Activated naive CD4-positive, alpha-beta T cell (primary cell): ENCODE measurements at places on chromosomes 11 and 22.

DNA sequence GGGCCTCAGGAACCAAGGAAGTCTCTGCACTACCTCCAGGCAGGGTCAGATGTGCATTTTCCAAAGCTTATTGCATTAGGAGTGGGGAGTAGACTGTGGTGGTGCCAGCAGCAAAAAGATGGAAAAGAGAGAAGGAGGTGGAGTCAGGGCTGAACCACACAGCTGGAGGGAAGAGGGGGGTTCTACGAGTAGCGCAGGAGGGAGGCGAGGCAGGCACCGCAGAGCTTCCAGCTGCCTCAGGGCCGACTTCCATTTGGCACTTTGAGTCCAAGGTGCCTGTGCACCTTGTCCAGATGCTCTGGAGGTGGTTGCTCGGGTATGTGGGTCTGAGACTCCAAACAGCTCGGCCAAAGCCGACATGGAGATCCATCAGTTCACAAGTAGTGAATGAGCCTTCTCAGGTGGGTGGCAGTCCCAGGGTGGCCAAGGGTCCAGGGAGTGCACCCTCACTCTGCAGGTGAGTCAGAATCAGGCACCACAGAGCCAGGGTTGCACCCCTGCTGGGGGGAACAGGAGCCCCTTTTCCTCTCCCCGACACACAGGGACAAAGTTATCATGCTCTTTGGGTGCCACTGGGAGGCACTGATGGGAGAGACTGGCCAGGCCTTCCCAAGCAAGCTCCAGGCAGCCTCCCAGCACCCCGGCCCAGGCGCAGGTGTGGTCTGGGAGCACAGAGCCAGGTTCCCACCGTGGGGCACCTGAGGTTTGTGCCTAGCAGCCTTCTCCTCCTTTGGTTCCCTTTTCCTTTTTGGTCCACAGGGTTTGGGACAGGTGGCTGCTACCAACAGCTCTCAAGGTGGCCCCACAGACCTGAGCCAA is 30.2 kb downstream of the GGT5 start:
- no peak for DNase-seq

DNA sequence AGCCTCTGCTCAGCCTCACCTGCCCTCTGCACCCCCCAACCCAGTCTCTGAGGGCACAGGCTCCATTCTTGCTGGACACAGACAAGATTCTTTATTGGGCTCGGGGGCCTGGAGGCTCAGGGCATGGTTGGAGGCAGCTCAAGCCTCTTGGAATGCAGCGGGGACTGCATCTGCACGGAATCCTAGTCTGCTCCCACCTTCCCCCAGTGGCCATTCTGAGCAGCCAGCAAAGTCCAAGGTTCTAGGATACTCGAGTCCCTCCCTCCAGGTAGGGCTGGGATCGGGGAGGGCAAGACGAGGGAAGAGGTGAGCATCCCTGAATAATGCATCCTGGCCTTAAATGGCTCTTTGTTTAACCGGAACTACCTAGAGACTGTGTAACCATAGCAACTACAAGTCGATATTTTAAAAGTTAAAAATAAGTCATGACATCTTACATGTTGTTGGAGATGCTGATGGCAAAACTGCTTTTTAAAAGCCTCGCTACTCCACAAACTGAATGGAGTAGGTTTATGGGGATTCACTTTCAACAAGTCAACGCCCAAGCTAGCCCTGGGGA is 10.7 kb upstream of the IGSF22 start:
- no peak for DNase-seq

DNA sequence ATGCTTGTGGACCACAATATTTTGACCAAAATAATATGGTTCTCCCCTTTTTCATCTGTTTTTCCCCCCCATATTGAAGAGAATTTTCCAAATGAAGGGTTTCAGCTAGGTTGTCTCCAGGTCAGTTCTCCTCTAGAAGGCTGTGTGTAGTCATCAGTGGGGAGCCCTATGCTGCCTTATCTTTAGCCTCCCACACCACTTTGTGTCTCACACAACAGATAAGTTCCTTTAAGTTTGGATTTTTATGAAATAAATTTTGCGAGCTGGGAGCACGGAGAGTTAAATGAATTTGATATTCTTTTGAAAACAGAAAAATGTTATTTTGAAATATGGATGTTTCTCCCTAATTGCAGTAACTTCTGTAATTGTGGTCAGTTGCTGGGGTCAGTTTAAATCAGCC is 28.9 kb downstream of the PAX6 start:
- DNase-seq, result no peak

DNA sequence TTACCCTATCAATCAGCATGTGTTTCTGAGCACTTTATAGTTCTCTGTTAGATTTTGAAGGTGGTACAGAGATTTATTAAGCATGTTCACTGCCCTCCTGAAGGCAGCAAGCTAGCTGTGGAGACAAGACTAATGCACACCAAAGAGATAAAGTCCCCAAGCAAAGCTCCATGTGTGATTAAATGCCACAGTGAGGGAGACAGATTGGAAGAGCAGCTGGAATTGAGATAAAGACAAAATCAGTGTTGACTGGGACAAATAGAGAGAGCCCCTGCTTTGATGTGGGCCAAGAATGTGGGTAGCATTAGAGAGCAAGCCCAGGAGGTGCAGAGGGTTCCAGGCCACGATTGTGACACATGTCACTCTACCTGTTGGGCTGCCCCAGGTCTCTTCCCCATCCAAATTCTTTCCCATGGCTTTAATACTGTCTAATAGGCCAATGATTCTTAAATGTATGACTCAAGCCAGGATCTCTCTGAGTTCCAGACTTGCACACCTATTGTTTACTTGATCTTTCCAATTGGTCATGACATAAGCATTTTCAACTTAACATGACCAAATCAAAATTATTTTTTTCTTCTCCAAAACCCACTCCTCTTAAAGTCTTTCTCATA is 60.1 kb upstream of the ZC3H12C start:
- no peak for DNase-seq

GRCh38 chr11:106399624-106400023 is 322.2 kb downstream of the AASDHPPT start:
- no peak for DNase-seq

DNA sequence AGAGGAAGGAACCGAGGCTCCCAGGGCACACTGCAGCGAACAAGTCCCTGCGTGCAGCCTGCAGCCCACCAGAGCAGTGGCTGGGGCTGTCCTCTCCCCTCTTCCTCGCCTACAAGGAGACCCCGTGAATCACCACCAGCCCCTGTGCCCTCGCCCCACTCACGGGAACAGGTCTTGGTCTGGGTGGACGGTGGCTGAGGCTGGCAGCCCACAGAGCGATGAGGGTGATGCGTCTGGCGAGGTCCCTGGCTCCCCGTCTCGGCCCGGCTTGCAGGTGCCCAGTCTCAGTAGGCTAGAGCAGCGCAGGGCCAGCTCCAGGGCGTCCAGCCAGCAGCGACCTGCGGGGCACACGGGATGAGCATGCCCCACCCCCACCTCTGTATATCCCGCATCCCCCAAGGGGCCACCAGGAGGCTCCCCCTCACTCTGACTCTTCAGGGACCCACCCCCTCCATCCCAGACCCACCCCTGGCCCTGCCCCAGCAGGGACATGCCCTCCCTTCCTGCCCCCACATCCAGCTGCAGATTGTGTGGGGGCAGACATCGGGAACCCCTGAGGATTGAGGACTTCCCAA is 50.5 kb upstream of the CARS1 start:
- DNase-seq, result no peak
